ENCODE measurements at places on chromosomes 11 and 22.

DNA sequence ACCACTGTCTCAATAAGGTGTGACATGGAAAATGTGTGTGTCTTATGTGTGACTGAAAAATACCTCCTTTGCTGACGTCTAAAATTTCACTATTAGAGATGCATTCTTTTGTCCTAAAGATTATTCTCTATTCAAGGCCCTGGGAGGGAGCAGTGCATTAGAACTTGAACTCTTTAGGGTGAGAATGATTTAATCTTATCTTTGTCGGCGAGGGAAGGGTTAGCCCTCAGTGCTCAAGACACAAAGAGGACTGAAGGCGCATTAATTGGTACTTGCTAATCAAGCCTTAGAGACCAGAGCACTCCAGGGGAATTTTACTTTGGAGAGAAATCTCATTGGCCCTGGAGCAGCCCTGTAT lies 29.8 kb upstream of the PLET1 start:
- no peak for DNase-seq

DNA sequence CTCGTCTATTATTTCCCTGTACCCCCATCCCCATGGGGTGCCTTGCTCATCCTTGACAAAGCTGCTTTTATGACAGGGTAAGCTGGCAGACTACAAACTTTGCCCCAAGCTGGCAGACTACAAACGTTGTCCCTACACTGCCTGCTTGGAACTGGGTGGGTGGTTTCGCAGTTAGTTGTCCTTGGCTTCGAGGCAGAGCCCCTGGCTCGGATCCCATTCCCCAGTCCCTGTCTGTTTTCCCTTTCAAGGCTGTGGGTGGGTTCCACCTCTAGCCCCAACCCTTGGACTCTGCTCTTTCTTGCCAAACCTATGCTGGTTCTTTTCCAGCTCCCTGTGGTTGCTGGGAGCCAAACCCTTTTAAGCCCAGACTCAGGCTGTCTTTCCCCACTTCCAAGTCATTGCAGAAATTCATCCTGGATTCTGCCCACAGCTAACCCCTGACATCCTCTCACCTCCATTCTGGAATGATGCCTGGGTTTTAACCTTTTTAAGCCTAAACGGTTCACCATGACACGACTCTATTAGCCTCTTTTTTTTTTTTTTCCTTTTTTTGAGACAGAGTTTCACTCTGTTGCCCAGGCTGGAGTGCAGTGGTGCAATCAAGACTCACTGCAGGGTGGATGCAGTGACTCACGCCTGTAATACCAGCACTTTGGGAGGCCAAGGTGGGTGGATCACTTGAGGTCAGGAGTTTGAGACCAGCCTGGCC lies 9.2 kb upstream of the RBM14 start:
- DNase-seq: no peak

DNA sequence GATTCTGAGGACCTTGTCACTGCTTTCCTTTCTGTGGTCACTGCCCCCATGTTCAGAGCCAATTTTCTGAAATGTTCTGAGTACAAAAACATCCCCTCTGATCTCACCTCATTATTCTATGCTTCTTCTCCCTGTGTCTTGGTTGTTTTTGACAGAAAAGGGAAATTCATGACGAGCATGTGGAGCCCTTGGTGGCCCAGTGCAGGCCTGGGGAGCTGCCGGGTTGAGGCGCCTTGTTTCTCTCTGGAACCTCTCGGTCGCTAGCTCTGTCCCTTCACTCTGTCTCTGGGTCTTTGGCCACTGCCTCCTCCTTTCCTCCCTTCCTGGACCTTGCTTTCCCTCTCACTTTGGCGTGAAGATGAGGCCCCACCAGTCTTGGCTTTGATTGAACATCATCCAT lies 63.0 kb upstream of the THY1 start:
- no peak for DNase-seq

DNA sequence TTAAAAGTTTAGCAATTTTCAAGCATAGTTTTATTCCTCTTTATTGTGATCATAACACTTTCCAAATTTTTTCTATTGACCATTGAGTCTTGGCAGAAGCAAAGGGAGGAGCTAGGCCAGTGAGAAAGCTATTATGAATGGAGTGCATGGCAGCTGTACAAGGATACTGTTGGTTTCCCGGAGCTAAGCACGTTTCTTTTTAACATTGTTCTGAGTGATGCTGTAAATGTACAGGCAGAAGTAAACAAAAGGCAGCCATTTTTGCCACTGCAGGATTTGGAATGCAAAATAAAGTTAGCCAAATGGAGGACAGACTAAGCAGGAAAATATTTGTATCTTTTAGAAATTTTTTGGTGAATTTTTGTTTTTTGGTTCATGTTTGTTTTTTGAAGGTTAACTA lies 16.2 kb downstream of the CBL start:
- DNase-seq: no peak

GRCh38 chr11:116694815-116695590 lies 77.8 kb downstream of the BUD13 start:
- peak; percentile 37 for DNase-seq

DNA sequence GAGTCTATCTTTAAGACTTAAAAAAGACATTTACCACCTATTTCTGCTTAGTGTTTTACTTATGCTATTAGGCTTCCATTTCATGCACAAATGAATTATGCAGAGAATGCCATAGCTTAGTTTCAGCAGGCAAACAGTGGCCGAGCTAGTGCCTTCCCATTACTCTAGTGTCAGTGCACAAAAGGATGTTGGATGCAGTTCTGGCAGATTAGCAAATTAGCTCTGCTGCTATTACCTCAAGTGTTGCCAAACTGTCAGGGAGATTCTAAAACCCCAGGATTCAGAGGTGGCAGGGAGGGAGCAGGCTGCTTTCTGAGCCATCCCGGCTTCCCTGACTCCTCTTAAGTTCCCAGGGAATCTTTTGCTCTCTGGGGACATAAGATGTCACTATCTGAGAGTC lies 209.4 kb upstream of the NCAM1 start:
- DNase-seq: no peak

- DNase-seq: no peak
Measured at GRCh38 chr22:28716686-28717085, 24.9 kb downstream of the CHEK2 start.

GRCh38 chr11:122042981-122043380 lies 73.0 kb downstream of the BLID start:
- DNase-seq: no peak

- DNase-seq: no peak
Measured at GRCh38 chr11:67542971-67543370, 19.7 kb upstream of the CABP2 start.

GRCh38 chr11:2071748-2072385 lies 67.3 kb downstream of the IGF2 start:
- DNase-seq: no peak

DNA sequence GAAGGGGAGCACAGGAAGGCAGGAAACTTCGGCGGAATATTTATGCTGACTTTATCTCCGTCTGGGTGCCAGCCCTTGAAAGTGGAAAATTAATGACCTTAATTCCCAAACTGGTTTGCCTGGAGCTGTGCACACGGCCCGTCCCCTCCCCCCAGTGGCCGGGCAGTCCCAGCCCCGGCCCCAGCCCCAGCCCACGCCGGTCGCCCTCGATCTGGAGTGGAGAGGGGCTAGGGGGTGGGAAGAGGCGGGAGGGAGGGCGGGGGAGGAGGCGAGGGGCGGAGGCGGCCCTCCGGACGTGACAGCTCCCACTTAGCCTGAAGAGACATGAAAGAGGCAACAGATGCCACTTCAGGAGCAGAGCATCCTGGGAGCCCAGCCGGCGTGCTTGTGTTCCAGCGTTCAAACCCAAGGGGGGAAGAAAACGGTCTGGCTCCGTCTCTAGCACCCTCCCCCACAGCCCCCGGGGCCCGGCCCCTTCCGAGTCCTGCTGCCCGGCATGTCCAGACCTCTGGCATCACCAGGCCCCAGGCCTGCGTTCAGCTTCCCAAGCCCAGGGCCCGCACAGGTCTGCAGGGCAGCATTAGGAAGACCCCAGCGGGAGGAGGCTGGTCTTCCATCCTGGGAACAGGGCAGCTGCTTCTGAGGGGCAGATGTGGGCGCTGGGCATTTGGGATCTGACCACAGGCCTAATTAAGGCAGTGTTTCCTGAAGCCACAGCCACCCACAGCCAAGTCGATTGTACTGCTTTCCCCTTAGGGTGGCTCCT lies 20.0 kb upstream of the LMO1 start:
- DNase-seq: peak; percentile 27

DNA sequence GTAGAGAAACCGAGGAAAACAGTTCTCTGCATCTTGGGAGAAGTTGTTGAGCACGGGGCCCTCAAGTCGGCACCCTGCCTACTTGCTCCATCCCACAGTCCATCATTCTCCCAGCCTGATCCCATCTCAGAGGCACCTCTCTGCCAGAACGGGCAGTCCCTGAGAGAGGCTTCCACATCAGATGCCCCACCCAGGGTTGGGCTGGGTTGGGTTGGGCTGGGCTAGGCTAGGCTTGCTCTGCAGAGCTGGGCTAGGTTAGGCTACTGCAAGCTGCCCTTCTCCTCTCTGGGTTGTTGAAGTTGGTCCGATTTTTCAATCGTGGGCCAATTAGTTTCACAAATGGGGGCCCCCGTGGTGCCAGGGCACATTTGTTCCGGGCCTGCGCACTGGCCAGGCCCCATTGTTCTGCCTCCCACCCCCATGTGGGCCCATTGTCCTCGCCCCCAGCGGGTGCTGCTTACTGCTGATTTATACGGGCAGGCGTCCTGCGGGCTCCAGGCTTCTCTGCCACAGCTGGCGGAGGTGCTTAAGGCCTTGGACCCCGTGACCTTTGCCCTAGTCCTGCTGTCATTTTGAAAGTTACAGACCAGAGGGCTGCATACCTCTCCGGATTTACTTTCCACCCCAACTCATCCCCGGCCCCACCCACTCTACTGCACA lies 63.7 kb upstream of the NNMT start:
- DNase-seq: no peak

- no peak for DNase-seq
Measured at GRCh38 chr11:65591939-65592857, 3.4 kb downstream of the KCNK7 start.

DNA sequence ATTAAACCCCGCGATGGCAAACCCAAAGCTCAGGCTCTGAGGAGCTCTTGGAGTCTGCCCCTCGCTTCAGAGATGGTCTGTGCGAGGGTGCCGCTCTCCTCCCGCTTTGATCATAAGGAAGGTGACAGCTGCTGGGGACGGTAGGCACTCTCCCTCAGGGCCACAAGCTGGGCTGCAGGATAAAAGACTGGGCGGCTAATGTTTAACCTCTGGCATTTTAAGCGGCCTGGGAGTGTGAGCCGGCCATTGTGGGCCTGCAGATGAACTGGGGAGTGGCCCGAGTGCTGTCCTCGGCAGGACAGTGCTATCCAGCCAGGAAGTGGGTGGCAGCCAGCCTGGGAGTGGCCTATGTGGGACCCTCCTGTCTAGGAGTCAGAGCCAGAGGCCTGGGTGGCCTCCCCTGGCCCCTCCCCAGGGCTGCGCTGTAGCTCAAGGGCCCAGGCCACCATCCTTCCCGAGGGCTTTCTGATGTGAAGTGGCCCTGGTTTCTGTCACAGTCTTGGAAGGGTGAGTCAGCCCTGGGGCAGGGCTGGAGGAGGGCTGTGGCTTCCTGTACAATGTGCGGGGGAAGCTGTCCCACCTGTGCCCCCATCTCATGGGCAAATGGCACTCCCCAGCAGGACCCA lies 58.7 kb upstream of the PRODH start:
- DNase-seq: no peak

GRCh38 chr11:118175993-118176777 lies at the start of gene SCN2B:
SCN2B (minus strand) TSS chr11:118176639; CDS start chr11:118176431, 208 bp downstream.
- no peak for DNase-seq

GRCh38 chr11:119785131-119785530 lies 56.1 kb upstream of the NECTIN1 start:
- DNase-seq: no peak

DNA sequence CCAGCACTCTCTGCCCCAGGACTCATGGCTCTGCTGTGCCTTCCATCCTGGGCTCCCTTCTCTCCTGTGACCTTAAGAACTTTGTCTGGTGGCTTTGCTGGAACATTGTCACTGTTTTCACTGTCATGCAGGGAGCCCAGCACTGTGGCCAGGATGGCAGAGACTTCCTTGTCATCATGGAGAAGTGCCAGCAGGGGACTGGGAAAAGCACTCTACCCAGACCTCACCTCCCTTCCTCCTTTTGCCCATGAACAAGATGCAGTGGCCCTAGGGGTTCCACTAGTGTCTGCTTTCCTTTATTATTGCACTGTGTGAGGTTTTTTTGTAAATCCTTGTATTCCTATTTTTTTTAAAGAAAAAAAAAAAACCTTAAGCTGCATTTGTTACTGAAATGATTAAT lies 2.9 kb upstream of the TTC36 start:
- DNase-seq: no peak

DNA sequence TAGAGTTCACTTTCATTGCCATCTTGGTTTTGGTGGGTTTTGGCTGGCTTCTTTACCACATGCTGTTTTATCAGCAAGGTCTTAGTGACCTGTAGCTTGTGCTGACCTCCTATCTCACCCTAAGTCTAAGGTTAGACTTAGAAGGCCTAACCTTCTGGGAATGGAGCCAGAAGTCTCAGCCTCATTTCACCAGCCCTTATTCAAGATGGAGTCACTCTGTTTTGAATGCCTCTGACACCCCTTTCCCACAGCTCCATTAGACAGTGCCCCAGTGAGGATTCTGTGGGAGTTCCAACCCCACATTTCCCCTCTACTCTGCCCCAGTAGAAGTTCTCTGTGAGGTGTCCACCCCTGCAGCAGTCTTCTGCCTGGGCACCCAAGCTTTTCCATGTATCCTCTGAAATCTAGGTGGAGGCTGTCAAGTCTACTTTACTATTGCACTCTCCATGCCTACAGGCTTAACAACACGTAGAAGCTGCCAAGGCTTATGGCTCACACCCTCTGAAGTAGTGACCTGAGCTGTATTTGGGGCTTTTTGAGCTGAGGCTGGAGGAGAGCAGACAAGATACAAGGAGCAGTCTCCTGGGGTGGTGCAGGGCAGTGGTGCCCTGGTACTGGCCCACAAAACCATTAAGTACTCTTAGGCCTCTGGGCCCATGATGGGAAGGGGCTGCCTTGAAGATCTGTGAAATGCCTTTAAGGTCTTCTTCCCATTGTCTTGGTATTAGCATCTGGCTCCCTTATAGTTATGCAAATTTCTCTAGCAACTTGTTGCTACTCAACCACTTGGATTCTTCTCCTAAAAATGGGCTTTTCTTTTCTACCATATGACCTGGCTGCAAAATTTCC lies 65.9 kb upstream of the SC5D start:
- DNase-seq: no peak

GRCh38 chr11:127133061-127133460 lies 132.5 kb upstream of the KIRREL3 start:
- no peak for DNase-seq

DNA sequence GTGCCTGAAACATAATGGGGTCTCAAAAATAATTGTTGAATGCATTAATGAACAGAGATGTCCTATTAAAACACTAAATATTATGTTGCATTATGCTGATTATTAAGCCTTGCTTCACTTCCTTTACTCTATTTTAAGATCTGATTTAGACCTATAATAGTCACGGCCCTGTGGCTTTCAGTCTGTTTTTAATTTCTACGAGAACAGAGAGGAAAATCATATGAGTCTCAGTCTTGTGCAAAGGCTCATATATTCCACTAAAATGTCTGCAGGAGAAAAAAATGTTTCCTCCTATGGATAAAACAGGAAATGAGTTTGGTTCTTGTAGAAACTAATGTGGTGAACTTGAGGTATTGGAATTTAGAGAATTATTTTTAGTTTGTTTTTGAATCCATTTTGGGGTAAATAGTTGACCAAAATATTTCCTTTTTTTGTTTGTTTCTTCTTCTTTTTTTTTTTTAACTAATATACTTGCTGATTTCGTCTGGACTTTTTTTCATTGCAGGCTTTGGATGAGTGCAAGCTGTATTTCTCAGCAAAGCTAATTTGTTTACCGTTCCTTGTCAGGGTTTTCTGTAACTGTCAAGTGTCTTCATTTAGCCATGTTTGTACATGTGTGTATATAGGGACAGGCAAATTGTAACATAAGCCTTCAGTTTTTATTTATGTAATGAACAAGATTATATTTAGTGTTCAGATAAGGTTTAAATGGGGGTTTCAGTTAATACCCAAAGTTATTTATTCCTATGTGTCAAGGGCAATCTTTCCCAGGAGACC lies 139.1 kb upstream of the DDI1 start:
- no peak for DNase-seq
